ENCODE measurements at places on chromosomes 12 and 14. TPM values are rescaled to one million over a fixed set of nuclear protein-coding genes. Genes with fewer than 3 reads are reported as not detected.

- peak; percentile 46 for DNase-seq
Observed at GRCh38 chr14:38808734-38809455, 294.1 kb downstream of the SEC23A start.

GRCh38 chr12:88575361-88575970, 4.8 kb downstream of the KITLG start:
- DNase-seq: no peak

DNA sequence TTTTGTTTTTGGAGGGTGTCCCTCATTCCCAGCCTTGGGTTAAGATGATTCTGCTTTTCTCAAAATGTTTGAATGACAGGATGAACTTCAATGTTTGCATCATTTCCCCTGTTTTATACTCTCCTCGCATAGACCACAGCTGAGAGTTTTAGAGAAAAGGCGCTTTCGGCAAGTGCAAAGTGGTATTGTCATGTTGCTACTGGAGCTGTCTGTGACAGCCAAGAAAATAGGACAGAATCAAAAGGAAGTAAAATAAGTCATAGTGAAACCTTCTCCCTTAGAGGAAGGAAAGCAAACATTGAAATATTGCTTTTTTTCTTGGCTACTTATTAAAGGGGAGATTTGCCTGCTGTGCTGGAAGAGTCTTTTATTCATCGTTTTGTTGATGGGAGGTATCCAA, 33.5 kb upstream of the ARHGAP5 start:
- DNase-seq: no peak

The HOXC9 gene
- not detected for total RNA-seq

- DNase-seq: no peak
Observed at GRCh38 chr12:105330931-105331804, 677 bp downstream of the C12orf75 start.

The SLC6A15 gene
- 22.9 TPM for total RNA-seq

DNA sequence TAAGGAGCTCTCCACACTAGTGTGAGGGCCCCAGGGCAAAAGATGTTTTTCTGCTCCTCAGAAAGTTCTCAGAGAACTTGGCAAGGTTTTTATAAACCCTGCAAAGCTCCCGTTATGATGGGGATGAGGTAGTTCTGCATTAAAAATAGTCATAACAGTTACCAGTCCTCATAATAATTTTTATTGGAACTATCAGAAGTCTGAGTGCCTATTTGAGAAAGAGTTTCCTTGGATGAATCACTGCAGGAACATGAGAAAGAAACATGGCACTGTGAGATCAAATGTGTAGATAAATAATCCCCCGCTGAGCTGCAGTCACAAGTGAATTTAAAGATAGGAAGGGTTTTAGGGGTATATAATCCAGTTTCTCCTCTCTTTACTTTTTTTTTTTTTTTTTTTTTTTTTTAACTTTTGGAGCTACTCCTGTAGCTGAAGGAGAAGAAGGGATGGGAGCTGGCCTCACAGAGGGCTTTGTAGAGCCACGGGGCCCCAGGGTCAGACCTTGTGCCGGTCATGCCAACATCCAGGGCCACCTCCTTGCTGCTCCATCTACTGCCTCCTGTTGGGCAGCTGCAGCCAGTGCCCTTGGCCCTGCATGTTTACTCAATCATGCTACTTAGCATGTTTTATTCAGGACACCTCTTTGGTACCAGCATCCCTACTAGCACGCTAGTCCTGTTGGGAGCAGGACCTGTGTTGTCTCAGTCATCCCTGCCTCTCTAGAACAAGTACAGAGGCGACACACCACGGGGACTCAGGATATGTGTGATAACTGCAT, 39.5 kb downstream of the EVL start:
- DNase-seq: peak; percentile 47

The CD4 gene
- not detected for total RNA-seq

Measured in bronchial epithelial cell (primary cell).